Esophagus squamous epithelium (tissue), 5 donors: ENCODE measurements at places on chromosomes 1 and 21.

DNA sequence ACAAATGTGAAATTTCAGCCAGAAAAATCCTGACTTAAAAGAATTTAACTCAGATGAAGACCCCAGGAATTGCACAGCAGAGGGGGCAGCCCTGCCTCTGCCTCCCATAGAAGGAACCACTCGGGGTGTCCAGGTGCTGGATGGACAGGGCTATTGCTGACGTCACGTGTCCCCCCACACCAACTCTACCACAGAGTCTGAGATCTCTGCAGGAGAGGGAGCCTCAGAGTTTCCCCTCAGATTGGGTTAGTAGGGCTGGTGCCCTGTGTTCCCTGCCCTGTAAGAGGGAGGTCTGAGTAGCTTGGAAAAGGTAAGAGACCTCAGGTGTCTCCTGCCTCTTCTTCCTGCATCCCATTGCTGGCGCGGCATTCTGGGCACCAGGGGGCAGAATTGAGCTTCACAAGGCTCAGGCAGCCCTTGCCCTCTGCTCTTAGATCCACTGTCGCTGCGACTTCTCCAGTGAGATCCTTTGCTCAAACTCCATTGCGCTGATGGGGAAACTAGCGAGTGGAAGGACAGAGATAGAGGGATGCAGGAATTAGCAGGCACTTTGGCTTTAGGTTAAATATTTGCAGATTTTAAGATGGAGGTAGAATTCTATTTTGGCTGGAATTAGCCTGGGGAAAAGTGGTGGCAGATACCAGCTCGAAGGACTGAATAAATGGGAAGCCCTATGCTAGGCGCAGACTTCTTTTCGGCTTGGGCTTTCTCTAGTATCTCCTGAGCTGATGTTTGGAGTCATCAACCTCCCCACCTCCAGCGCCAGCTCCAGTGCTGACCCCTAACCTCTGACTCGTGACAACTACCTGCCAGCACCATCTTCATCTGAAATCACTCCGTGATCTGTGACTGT lies 42.8 kb upstream of the DMBX1 start:
- DNase-seq: no peak

- no peak for DNase-seq
Measured at GRCh38 chr1:83765125-83765524, 233.8 kb downstream of the TTLL7 start.

DNA sequence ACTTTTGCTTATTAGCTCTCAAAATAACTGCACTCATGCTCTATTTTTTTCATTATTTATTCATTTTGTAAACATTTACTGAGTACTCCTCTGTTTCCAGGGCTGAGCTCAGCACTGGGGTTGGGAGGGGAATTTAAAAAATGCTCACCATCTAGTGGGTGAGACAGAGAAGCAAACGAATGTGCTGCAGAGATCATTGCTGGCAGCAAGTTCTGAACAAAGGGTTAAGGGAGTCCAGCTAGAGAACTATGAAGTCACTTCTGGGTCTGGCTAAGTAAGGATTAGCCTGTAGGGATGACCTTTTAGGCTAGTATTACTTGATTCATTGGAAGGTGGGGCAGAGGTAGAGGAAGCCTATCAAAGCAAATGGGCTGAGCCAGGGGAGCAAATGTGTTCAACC lies 99.1 kb upstream of the ZNF644 start:
- DNase-seq: no peak

DNA sequence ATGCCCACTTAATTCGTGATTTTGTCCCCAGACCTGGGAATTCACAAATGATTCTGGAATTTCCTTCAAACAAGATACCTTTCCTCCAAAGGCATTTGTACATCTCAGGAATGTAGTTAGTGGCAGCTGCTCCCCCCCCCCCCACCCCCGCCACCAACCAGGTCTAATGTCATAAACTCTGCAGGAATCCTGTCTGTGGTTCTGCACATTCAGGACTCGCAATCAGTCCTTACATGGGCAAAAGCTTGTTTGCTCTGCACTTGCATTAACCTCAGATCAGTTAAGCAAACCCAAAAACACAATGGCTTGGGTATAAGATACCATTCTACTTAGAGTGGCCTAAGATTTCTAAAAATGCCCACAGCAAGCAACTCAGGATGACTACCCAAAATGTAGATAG lies 143.8 kb downstream of the TGFB2 start:
- no peak for DNase-seq

DNA sequence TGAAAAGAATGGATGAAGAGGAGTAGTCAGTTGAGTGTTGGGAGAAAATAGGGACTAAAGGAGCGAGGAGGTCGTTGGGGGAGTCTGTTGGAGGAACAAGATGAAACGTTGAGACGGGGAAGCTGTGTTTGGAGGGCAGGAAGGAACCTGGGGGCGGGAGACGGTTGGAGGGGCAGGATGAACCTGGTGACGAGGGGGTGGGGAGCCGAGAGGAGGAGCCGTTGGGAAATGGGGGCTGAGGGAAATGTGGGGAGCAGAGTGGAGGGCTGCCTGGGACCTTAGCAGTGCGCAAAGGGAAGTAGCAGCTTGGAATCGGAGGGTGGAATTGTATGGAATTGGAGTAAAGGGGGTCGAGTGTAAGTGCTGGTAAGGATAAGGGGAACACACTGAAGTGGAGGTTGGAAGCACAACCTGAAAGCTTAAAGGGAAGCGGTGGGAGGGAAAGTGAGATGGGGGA lies 630 bp downstream of the MTF2 start:
- DNase-seq: no peak

GRCh38 chr1:63645317-63645716 lies 52.1 kb downstream of the PGM1 start:
- no peak for DNase-seq

- DNase-seq: no peak
Measured at GRCh38 chr1:225945564-225945963, 4.5 kb upstream of the LEFTY2 start.

GRCh38 chr1:196401891-196402290 lies 206.3 kb downstream of the KCNT2 start:
- no peak for DNase-seq

DNA sequence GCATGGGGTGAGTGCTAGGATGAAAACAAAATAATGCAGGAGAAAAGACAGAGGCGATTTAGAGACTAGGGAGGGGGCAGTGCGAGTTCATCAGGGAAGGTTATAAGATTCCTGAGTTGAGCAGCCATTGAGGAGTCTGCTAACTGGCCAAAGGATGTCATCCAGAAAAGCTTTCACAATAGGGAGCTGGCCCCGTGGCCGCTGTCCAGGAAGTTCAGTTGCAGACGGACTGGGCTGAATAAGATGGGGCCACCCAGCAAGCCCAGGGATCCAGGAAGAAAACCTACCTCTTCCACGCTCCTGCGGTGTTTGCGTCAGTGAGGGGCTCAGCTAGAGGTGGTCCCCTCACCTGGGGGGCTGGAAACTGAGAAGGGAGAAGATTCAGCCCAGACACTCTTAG lies 4.0 kb upstream of the PKP1 start:
- DNase-seq: no peak

DNA sequence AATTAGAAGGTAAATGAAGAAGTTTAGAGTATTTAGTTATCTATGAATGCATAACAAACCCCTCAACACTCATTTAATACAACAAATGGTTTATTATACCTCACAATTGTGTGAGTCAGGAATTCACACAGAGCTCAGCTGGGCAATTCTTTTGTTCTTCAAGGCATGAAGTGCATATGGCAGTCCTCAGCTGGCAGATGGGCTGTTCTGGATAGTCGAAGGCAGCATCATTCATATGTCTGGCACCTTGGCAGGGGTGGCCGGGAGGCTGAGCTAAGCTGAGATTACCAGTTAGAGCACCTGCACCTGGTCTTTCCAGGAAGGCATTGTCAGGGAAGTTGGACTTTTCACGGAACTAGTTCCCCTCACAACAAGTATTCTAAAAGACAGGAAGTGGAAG lies 286.2 kb upstream of the DUSP10 start:
- no peak for DNase-seq

DNA sequence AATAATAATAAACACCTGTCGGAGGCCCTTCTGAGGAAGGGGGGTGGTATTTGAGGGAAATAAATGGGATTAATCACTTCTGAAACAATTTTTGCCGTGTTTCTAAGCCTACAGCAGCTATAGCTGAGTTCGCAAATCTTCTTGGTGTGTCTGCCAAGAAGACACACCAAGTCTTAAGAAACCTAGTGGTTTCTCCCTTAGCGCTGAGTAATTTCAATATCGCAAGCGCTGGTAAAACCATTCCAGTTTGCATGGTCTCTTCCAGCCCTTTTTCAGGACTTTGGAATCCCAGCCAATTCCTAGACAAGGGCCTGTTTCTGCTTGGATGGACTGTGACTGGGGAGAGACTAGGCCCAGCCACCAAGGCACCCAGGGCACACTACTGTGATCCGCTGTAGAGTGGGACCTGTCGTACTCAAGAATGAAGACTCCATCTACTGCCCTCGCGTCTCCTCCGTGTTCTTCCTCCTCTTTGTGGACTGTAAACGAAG lies 7.5 kb upstream of the LHX8 start:
- DNase-seq: no peak

- no peak for DNase-seq
Measured at GRCh38 chr21:44359396-44359795, 6.0 kb downstream of the TRPM2 start.
